Activated CD4-positive, alpha-beta T cell treated with anti-CD3 and anti-CD28 coated beads, Interleukin-2, amount 50 U/mL, for 4 hours (primary cell): ENCODE measurements at places on chromosomes 4 and X.

- DNase-seq, result no peak
These were observed 51.9 kb upstream of the LAS1L start for GRCh38 chrX:65586491-65586890.

- no peak for DNase-seq
These were observed 520.4 kb downstream of the BCOR start for GRCh38 chrX:39577206-39577984.

DNA sequence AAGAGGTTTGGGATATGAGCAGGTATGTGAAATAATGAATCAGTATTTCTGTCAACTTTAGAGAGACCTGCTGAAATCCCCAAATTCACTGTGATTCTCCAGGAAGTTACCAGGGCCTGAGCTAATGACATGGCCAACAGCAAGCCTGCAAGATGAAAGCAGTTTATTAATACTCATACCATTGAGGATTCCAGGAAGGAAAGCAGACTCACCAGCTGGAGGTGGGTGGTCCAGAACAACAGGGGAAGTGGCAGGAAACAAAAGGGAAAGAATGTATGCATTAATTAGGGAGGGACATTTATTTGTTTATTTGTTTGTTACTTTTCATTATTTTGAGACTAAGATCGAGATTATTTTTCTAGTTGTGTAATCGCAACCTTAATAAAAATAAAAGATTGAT lies 196.6 kb upstream of the AGA start:
- DNase-seq, result no peak

DNA sequence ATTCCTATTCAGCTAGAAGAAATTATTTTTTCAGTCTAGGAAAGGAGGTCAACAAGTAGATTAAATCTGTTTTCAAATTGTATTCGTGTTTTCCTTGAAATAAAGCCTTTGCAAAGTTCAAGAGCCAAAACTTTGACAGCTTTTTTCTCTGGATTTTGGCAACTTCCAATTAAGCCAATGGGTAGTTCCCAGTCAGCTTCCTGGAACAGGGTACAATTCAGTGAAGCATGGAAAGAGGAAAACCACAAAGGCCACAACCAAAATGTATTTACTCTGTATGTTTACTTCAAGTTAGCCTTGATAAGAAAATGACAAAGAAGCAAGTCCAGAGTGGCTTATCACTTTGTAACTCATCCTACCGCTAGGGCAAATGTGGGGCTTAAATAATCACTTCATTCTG lies 188.6 kb downstream of the COMMD8 start:
- no peak for DNase-seq

DNA sequence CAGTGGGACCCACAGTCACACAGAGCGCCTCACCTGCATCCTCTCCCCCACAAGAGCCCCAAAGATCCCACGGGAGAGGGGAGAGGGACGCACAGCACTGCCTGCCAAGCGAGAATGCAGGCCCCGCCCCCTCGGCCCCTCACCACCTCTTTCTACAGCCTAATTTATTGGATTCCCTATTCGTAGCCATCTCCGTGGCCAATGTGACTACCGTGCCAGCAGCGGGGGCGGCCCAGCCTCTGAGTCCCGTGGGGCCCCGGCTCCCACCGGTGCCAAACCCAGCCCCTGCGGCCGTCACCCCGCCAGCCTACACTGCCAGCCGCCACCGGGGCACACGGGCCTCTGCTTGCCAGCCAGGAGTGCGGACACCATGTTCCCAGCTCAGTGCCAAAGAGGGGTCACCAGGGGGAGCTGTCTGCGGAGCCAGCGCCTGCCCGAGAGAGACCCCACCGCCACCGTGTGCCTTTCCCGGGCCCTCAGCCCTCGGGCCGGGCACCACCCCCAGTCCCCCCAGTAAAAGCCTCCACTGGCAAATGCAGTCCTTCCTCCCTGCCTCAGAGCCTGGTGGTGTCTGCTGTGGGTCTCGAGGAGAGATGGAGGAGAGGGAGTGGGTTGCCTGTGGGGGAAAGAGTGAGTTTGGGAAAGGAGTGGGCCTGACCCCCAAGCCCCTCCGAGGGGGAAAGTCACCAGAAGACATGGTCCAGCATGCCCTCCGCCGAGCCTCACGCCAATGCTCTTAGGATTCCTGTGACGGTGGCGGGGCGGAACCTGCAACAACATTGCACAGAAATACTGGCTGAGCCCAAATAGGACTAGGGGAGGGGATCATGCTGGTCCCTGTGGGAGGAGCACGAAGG lies 19.6 kb upstream of the PLXNB3 start:
- DNase-seq, result no peak

- DNase-seq, result no peak
These were observed 1.1 kb upstream of the ATOH1 start for GRCh38 chr4:93827272-93827947.

DNA sequence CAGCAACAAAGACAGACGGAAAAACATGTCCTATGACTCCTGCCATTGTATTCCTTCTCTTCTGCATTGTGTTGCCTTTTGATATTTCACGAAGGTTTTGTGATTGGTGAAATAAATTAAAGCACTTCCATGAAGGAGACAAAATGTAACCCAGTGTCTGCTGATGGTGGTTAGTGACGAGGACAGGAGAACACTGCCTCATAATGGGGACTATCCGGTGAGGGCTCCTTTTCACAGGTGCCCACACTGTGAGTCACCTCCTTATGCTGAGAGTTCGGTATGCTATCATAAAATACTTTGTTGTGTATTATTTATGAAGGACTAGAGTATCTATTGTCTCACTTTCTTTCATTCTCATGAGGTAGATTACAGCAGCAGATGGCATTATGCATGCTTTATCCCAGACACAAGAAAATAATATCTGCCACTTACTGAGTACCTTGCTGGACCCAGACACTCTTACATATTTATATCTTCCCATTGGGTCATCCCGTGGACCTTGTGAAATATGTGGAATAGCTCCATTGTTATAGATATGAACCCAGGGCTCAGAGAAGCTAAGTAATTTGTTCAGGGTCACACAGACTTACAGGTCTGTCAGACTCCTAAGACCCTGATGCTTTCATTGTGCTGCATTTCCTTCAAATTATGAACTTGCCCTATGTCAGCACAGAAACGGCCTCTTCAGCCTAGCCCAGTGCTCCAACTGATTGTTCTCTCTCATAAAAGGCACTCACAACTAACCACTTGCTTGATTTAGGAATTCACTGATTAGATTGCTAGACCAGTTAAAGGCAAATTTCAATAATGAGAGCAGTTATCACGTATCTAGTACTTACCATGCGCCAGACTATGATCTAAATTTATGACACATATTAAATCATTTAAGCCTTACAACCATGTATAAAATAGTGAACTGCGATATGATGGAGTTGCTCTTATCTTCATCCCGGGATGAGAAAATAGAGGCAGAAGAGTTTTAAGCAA lies 31.2 kb downstream of the PLS3 start:
- DNase-seq, result no peak

GRCh38 chrX:49277535-49277830 lies 7.9 kb downstream of the PPP1R3F start:
- no peak for DNase-seq

DNA sequence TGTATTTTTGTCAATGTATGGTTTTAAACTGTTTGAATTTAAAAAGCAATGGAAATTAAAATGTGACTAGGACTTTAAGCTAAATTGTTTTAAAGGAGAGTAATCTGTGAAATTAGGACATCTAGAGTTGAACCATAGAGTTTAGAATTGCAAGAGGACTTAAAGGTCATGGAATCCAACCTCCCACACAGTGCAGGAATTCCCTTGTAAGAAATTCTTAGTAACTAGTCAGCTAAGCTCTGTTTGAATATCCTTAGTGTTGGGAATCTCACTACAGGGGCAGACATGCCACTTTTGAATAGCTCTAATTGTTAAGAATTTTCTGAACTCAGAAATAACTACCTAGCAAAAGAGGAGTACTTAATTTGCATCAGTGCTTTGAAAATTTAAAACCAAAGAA lies 292.9 kb downstream of the IL1RAPL1 start:
- DNase-seq, result no peak

- no peak for DNase-seq
These were observed 16.7 kb downstream of the NR3C2 start for GRCh38 chr4:148425327-148426110.
